ENCODE measurements at places on chromosomes 4 and X. TPM values are rescaled to one million over a fixed set of nuclear protein-coding genes. Genes with fewer than 3 reads are reported as not detected.
A peak's percentile ranks its signal among the peaks of the same experiment; 100 is the strongest.

Gene CSAG1
- 2.9 TPM for total RNA-seq

Gene SMIM43
- total RNA-seq, result not detected

Gene CORIN
- total RNA-seq, result 0.25 TPM

Gene WAS
- 0.16 TPM for total RNA-seq

Gene NKX3-2
- total RNA-seq, result 0.04 TPM

Gene SPANXA2
- total RNA-seq, result 223 TPM

Gene VEGFC
- total RNA-seq, result 12.2 TPM

Gene LRIT3
- not detected for total RNA-seq

Gene PPEF1
- 0.72 TPM for total RNA-seq

Gene SPATA18
- total RNA-seq, result not detected

Gene POLN
- total RNA-seq, result 1.8 TPM

Gene SHISA3
- not detected for total RNA-seq

Gene TMEM154
- total RNA-seq, result 1.3 TPM

Gene ZFP42
- not detected for total RNA-seq

DNA sequence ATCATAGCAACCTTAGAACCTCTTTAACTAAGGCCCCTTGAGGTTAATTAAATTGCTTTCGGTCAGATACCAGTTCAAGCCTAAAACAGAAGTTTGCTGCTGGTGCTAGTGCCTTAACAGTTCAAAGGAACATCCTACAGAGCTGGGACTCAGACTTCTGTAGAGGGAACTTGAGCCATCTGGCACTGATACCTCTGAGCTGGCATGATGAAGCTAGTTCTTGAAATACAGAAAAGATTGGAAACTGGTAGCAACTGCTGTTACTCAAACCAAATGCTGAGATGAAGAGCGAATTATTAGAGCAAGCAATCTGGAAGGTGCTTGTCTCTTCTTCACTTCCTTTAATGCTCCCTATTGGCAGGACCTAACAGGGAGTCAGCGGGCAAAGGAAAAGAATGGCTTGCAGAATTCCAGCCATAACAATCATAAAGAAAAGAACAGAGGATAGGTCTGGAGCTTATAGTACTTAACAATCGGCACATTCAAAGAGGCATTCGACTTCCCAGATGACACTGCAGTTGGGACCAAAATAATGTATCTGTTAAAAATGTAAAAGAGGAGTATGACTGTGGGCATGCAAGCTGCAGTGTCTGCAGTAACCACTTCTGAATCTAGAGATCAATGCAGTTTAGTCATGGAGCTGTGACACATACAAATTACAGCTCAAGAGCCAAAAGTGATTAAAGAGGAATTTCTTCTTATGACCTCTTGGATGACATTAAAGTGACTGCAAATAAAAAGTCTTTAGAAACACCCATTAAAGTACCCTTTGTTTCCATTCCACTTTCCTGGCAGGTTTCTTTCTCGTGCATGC, 298.9 kb downstream of the PDGFC start:
- DNase-seq, result no peak

DNA sequence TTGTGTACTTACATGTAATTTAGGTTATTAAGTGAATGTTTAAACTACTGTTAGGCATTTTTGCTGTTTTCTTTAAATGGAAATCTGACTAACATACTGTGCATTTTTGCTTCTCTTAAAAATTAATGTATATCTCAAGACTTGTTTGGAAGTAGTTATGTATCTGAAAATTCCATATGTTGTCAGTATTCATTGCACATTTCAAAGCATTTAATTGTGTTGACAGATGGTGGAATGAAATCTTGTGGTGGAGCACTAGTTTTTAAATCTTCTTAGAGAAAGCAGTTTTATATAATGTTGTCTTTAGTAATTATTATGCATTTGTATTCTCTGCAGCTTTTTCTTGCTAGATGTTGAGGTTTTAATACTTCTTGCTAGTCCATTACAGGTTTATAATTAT, 71.5 kb upstream of the MSANTD1 start:
- DNase-seq, result no peak

- no peak for DNase-seq
Measured at GRCh38 chr4:2482693-2483092, 13.8 kb downstream of the RNF4 start.

DNA sequence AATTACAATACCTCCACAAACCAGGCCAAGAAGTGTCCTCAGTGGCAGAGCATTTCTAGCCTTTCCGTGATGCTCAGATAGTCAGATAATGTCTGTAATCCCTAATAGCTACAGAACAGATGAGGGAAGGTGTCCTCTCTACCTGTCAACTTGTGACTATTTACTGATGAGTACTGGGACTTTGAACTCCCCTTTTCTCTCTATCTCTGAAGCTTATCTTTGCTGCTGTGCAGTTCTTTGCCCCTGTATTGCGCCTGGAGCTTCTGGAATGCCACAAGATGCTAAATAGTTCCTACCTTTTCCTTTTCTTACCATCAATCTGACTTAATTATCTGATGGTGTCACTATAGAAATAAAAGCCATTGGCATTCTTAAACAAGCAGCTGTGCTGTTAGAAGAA, 30.5 kb downstream of the FGF2 start:
- no peak for DNase-seq

GRCh38 chr4:87270144-87270543, 49.7 kb upstream of the KLHL8 start:
- peak; percentile 48 for DNase-seq

GRCh38 chr4:101774807-101775206, 15.7 kb upstream of the BANK1 start:
- no peak for DNase-seq

- no peak for DNase-seq
Measured at GRCh38 chrX:18961686-18962085, 22.2 kb downstream of the PHKA2 start.

DNA sequence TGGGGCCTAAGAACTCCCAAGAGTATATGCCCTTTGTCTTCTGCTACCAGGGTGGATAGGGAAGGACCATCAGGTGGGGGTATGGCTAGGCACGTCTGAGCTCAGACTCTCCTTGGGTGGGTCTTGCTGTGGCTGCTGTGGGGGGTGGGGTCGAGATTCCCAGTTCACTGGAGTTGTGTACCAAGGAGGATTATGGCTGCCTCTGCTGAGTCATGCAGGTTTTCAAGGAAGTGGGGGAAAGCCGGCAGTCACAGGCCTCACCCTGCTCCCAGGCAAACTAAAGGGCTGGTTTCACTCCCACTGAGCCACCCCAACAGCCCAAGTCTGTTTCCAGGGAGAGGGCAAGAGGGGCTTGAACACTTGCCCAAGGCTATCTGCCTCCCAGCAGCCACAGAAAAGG, 249.7 kb downstream of the NR3C2 start:
- no peak for DNase-seq

DNA sequence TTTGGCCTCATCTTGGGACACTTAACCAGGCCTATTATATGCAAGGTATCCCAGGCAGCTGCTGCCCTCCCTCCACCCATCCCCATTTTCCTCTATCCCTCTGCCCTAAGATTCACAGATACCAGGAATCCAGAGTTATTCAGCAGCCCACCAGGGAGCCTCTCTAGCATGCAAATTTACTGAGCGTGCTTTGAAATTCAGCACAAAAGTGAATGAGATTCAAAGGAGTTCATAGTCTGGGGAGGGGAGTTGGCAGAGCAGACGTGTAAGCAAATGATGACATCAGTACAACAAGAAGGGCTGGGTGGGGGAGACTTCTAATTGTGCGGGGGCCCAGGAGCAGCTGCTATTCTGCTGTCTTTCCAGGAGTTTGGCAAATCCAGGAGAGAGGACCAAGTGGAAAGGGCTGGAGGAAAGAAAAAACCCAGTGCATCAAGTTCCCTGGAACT, 1.7 kb upstream of the MTM1 start:
- DNase-seq, result no peak

DNA sequence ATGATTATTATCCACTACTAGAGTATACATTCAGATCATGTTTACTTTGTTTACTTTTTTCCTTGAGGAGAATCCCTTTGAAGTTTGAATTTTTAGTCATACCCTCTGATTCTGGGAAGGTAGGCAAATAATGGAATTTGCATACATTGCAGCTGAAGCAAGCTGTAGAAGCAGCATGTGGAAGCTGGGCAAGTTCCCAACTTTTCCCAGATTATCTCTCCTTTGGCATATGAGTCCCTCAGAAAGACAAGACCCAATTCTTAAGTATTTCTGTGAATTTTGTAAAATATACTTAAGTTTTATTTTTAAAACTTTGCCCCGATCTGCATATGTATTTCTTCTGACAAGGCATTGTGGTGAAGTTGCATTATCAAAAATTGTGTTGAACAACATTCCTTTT, 94.9 kb downstream of the CNKSR2 start:
- no peak for DNase-seq

DNA sequence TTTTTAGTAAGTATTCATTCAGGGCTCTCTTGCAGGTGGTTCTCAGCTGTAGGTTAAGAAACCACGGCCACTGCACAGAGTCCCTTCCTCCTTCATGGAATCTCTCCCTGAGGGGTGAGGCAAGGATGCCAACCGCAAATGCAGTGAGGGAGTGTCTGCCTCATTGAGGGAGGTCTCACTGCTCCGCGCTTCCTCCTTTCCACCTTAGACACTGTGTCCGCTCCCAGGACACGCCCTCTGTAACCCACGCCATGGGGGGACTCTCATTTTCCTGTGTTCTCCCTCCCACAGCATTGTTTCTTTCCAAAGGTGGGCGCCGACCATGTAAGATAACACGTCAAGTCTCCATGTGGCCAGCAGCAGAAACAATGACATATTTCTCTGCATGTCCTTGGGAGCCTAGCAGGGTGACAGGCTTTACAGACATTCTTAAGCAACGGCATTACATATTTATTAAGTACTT, 63.2 kb downstream of the SEPSECS start:
- no peak for DNase-seq

DNA sequence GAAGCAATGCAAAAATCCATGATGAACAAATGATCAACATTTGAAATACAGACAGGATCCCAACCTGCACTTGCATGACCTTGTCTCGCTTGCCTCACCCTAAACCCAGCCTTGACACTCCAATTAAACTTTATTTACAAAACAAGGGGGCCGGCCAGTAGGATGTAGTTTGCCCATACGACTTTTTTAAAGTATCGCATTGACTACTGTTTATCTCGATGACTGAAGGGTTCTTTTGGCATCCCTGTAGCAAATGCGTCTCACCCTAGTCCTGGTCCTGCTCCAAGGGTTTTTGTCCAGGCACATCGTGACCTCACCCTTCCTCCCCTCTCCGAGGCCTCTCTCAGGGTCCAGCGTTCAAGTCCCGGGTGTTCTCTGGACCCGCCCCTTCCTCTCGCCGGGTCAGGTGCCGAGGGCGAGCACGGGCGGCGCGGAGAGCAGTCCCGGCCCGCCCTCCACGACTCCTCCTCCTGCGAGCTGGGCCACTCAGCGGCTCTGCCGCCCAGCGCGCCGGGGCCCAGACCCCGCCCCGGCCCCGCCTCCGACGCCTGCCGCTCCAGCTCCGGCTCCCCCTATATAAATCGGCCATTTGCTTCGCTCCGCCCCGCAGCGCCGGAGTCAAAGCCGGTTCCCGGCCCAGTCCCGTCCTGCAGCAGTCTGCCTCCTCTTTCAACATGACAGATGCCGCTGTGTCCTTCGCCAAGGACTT, at the start of gene SLC25A5:
TSS of gene SLC25A5 (plus strand) at position 603 of the 709 bp plus-strand sequence. CDS start at position 675, 72 bp downstream.
- peak; percentile 68 for DNase-seq

GRCh38 chr4:85393201-85393600, 81.7 kb upstream of the ARHGAP24 start:
- no peak for DNase-seq

DNA sequence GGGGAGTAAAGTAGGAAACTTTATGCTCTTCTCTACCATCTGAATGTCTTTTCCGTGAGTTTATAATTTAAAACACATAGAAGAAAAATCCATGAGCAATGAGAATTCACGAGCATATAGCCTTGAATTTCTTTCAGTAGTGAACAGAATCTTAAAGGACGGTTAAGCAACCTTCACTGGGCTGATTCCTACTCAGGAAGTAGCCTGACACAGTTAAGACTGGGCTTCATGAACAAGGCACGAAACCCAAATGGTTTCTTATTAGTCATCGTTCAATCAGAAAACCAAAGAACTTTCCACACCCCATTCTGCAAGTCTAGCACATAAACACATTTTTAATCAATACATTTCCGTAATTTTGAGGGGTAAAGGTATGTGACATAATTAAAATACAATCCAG, 95.8 kb downstream of the SH3KBP1 start:
- DNase-seq, result no peak

- no peak for DNase-seq
Measured at GRCh38 chrX:68997511-68997910, 167.7 kb downstream of the PJA1 start.

DNA sequence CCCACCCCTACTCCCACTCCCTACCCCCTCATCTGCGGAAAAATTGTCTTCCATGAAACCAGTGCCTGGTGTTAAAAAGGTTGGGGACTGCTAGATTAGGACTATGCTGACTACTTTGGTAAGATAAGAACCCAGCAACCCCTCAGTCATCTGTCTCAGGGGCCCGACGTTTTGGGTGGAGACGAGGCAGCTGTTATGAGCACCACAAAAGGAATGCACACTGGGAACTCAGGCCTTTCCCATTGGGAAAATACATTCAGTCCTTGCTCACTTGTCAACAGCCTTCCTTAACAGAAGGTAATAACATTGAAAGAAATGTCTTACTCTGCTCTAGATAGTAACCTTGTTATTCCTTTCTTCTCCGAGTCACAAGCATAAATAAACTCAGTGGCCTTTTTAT, 310.8 kb downstream of the AFF2 start:
- DNase-seq, result no peak

GRCh38 chrX:4622486-4623167, 909.2 kb upstream of the PRKX start:
- no peak for DNase-seq

- DNase-seq, result no peak
Measured at GRCh38 chr4:154231806-154232478, 259.7 kb downstream of the DCHS2 start.

DNA sequence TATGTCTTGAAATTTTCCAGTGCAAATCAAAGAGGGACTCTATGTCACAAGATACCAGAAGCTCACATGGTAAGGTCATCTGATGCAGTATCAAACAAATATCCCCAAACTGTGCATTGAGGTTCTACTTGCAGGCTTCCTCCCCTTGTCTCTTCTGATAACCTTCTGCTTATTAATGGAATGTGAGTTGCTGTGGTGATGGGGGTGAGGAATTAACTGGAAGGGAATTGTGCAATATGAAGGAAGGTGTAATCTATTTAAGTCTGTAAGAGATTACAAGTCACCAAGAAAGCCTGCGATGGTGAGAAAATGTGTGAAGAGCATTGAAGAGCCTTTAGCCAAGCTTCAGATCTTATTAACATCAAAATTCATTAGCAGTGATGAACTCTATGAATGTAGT, 15.4 kb upstream of the MAGED1 start:
- no peak for DNase-seq

DNA sequence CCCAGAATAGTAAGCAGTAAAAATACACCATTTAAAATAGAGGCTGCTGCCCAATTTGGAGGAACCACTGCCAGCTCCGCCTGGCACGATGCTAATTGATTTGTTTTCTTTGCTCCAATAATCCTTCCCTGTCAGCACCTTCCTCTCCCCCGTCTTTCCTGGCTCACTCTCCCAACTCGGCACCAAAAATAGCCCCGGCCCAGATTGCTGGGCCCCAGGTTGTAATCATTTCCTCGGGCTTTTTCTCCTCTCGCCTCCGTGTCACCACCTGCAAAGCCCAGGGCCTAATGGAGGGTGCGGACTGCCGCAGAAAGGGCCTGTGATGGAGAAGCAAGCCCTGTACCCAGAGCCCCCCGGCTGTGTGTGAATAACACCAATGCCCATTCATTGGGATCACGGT, 197.6 kb upstream of the PSAPL1 start:
- DNase-seq, result no peak

GRCh38 chr4:184461711-184462441, 12.5 kb downstream of the IRF2 start:
- DNase-seq, result no peak

- DNase-seq, result no peak
Measured at GRCh38 chrX:57596516-57596915, 4.7 kb downstream of the ZXDB start.

- no peak for DNase-seq
Measured at GRCh38 chr4:159060161-159060560, 42.7 kb upstream of the RAPGEF2 start.
